ENCODE measurements at places on chromosomes 1 and 21.

DNA sequence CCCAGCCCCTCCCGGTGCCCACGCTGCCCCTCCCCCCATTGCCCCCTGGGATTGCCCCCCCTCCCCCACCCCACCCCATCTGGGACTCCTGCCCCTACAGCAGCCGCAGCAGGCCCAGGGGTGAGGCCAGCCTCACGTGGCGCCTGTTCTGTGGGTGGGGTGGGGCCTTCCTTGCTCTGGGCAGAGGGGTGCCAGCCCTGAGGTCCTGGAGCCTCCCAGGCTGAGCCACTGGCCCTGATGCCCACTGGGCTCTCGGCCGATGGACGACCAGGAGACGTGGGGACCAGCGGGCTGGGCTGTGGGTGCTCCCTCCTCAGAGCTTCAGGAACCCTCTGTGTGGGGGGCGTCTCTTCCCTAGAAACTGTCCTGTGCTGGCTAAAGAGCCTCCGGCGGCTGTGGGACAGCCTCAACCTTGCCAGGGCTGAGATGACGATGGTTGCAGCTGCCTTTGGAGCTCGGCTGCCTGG is 5.8 kb upstream of the C1orf159 start:
- DNase-seq = no peak

DNA sequence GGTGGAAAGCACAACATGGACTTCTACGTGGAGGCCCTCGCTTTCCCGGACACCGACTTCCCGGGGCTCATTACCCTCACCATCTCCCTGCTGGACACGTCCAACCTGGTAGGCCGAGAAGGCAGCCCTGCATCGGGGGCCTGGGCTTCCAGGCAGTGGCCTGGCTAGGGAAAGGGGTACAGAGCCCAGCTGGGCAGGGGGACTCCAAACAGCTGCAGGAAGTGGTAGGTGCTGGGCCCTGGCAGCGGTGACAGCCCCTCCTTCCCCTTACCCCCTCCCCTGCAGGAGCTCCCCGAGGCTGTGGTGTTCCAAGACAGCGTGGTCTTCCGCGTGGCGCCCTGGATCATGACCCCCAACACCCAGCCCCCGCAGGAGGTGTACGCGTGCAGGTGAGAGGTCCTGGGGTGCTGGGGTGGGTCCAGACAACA is 30.0 kb upstream of the PADI6 start:
- no peak for DNase-seq

GRCh38 chr1:173420330-173420806 is 56.8 kb upstream of the PRDX6 start:
- peak; percentile 56 for DNase-seq

GRCh38 chr21:33848249-33848953 is 67.2 kb downstream of the ATP5PO start:
- no peak for DNase-seq

GRCh38 chr1:60888126-60888525 is 194.2 kb upstream of the NFIA start:
- DNase-seq = no peak

DNA sequence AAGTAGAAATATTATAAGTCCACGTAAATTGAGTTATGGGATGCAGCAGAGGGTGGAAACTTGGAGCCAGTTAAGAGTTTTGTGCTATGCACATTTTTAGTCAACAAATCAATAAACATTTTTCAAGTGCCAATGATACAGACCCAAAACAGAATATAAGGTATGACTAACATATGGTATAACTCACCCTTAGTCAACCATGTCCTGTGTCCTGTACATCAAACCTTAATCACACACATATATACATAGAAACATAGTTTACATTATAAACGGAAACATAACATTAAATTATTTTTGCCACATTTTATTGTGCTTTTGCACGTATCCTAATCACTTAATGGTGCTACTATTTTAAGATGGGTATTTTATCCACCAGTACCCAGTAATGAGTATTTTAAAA is 136.1 kb upstream of the USH2A start:
- DNase-seq = no peak

- peak; percentile 10 for DNase-seq
Observed at GRCh38 chr1:157496121-157496526, 56.2 kb downstream of the FCRL5 start.

Data from activated naive CD8-positive, alpha-beta T cell treated with anti-CD3 and anti-CD28 coated beads for 36 hours (primary cell).